Stimulated activated CD4-positive, alpha-beta T cell treated with anti-CD3 and anti-CD28 coated beads, Interleukin-1b, Interleukin-23, amount 100 ng/mL, for 1 hour (primary cell): ENCODE measurements at places on chromosomes 16 and 17.

GRCh38 chr17:79859676-79860615 is 20.7 kb upstream of the CBX4 start:
- DNase-seq, result no peak

- no peak for DNase-seq
Measured at GRCh38 chr17:40129498-40129897, 7.7 kb downstream of the MSL1 start.

DNA sequence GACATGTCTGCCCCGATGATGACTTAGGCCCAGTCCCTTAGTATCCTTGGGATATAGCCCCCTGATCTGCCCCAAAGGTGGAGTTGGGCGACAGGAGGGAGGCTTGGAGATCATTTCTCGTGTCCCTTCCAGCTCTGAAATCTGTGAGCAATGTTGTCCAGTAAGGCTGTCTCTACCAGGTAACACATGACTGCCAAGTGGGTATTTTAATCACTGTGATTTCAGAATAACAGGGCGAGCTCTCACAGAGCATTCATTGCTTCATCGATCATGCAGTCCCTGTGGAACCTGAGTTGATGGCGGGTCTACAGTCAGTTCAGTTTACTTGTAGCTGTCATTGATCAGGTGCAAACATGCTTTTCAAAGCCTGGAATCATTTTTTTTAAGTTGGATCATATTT is 39.2 kb downstream of the KSR1 start:
- no peak for DNase-seq

GRCh38 chr16:56067406-56067805 is 123.9 kb upstream of the GNAO1 start:
- no peak for DNase-seq

GRCh38 chr16:69100071-69100691 is 5.3 kb upstream of the HAS3 start:
- no peak for DNase-seq

- no peak for DNase-seq
Measured at GRCh38 chr17:57976594-57976993, 11.5 kb downstream of the VEZF1 start.

DNA sequence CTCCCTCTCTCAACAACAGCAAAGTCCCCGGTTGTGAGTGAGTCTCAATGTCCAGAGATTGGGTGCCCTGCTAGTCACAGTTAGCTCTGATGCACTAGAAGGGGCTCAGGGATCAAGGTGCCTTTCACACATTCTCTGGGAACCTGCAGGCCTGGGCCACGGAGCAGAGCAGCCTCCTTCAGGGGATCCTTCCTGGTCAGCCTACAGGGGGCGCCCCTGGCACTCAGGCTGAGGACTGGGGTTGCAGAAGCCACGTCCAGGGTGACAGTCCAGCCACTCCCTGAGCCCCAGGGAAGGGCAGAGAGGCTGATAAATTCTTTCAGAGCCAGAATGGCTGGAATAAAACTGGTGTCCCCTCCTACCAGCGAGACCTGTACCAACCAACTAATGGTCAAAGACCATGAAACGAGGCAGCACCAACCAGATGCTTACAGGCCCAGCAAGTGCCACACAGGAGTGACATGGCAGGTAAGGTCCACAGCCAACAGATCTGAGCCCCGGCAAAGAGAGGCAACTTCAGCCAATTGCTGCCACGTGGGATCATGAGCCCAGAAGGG is 43.5 kb downstream of the ST3GAL2 start:
- DNase-seq, result peak; percentile 22

DNA sequence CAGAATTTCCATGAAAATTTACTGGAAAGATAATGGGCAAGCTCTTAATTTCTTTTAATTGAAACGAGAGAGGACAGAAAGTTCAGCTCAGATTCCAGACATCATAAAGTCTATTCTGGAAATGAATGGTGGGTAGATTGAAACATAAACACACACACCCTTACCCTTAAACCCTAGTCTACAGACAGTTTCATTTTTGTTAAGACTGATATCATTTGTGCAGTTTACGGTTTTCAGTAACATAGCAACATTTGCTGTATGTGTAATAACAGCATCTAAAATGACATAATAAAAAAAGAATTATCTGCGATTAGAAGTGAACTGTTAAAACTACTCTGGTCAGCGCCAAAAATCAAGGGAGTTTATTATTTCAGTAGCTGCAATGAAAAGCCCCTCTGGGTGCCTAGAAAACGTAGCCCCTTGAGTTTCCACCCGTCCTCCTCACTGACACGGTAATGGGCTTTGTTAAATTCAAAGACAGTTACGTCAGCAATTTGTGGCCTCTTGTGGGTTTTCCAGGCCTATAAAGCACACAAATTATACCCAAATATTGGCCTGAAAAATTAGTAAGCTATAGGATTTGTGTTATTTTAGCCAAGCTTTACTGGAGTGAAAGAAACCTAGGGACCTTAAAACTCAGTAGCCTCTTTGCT is 520.6 kb upstream of the SOX9 start:
- no peak for DNase-seq

DNA sequence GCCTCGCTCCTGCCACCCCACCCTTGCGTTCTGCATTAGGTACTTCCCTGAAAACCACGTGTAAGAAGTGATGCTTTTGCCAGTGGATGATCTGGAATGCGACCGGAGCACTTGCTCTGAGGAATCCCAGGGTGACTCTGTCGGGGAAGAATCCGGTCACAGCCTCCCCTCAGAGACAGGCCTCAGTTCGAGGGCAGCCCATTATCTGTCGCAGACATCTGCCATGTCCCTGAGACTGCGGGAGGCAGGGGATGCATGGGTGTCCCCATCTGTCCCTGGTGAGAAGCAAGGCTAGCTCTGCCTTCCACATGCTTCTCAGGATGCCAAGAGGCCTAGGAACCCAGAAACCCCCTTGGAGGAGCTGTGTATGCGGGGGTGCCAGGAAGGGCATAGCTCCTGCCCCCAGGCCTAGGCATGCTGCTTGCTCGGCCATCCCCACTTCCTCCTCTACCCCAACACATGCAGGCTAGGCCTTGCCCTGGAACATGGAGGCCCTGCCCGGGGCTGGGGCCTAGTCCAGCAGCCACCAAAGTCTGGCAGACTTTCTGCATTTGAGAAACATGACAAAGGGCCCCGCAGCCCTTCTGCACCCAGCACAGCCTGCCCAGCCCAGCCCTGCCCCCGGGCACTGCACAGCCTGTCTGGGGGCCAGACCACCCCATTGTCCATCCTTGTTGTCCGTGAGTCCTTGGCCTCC is 20.5 kb downstream of the MNT start:
- no peak for DNase-seq
